ENCODE measurements at places on chromosomes 12 and 14. TPM values are rescaled to one million over a fixed set of nuclear protein-coding genes. Genes with fewer than 3 reads are reported as not detected.

- no peaks in the 10 kb centered on the region for H3K36me3 ChIP-seq
- no peaks in the 10 kb centered on the region for H3K4me1 ChIP-seq
Measured at GRCh38 chr14:79011091-79011919, 841.1 kb downstream of the NRXN3 start.

Gene DIO3
- 2.4 TPM for total RNA-seq

DNA sequence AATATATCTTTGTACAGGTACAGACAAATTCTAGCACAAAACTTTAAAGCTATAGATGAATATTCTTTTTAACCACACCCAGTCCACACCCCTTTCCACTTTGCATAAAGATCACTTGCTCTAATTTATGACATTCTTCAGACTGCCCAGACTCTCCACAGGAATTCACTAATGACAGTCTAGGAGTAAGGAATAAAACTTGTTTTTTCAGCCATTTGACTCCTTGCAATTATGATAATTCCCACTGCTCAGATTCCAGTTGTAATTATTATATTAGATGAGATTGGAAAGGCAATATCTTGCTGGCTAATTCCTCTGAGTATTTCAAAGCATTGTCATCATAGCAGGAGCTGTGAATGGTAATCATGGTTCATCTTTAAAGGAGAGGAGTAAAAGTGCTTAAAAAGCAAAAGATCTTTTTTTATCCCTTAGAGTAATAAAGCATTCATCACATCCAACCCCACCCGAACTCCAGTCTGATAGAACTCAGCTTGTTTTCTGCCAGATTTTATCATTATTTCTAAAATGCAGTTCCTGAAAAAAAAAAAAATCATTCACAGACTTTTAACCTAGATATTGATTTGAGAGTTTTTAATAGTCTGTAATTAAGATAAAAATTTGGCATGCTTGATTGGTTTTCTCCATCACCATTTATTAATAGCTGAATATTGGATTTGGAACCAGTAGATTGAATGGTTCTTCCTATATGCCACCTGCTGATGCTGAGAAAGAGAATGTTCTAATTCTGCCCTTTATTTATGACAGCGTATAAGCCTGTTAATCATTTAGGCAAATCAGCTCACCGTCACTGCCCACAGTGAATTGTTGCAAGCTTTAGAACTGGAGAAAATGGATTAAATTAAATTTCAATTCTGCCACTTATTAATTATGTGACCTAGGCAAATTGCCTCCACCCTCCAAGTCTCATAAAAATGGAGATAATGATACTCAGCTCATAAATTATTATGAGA lies 93.9 kb upstream of the RASSF8 start:
- no peak overlapping the region for H3K27ac ChIP-seq
- no peaks in the 10 kb centered on the region for H3K4me1 ChIP-seq
- H3K36me3 ChIP-seq: no peaks in the 10 kb centered on the region
- no peaks in the 10 kb centered on the region for H3K27me3 ChIP-seq
- no peak overlapping the region for H3K4me3 ChIP-seq

Gene PAH
- total RNA-seq: 9.3 TPM

GRCh38 chr14:85233756-85234155 lies 296.2 kb upstream of the FLRT2 start:
- DNase-seq: no peak
- no peak overlapping the region for H3K4me3 ChIP-seq
- H3K36me3 ChIP-seq: no peaks in the 10 kb centered on the region

GRCh38 chr12:49795654-49796105 lies 32.5 kb downstream of the NCKAP5L start:
- H3K27ac ChIP-seq: no peak overlapping the region
- H3K27me3 ChIP-seq: no peaks in the 10 kb centered on the region
- H3K36me3 ChIP-seq: no peaks in the 10 kb centered on the region
- H3K4me3 ChIP-seq: no peak overlapping the region
- DNase-seq: no peak

GRCh38 chr14:92144708-92145107 lies 22.9 kb downstream of the CPSF2 start:
- no peak overlapping the region for H3K27ac ChIP-seq
- H3K36me3 ChIP-seq: no peaks in the 10 kb centered on the region
- H3K27me3 ChIP-seq: no peaks in the 10 kb centered on the region
- no peaks in the 10 kb centered on the region for H3K4me1 ChIP-seq
- H3K4me3 ChIP-seq: no peak overlapping the region

DNA sequence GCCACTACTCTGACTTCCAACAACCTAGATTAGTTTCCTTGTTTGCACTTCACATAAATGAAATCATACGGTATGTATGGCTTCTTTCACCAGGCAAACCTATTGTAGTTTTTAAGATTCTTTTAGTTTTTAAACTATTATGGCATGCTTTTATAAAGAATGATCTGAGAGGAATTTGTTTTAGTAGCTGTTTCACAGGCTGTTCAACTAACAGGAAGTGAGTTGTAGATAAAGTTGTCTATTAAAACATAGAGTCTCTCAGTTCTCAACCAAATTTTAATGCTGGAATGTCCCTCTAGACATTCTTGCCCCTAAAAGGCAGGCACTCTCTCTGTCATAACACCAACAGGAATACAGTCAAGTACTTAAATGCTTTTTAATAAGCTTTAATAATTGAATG lies 102.7 kb upstream of the DACT1 start:
- no peak overlapping the region for H3K27ac ChIP-seq
- DNase-seq: no peak
- H3K4me3 ChIP-seq: no peak overlapping the region
- H3K36me3 ChIP-seq: no peaks in the 10 kb centered on the region
- no peaks in the 10 kb centered on the region for H3K27me3 ChIP-seq
- peaks cover 16% of the 10 kb centered on the region for H3K4me1 ChIP-seq

GRCh38 chr12:44314007-44314500 lies 478.2 kb downstream of the TMEM117 start:
- H3K27ac ChIP-seq: no peak overlapping the region
- H3K4me1 ChIP-seq: no peaks in the 10 kb centered on the region
- no peaks in the 10 kb centered on the region for H3K27me3 ChIP-seq

- no peaks in the 10 kb centered on the region for H3K4me1 ChIP-seq
- no peak overlapping the region for H3K4me3 ChIP-seq
- no peak overlapping the region for H3K27ac ChIP-seq
- no peak for DNase-seq
- no peaks in the 10 kb centered on the region for H3K36me3 ChIP-seq
Measured at GRCh38 chr12:102317155-102317554, 119.5 kb upstream of the PMCH start.

Gene PYM1
- total RNA-seq: 51.8 TPM

GRCh38 chr14:50350975-50351374 lies 38.9 kb downstream of the DMAC2L start:
- H3K4me3 ChIP-seq: no peak overlapping the region
- no peak overlapping the region for H3K27ac ChIP-seq
- H3K27me3 ChIP-seq: no peaks in the 10 kb centered on the region

- no peaks in the 10 kb centered on the region for H3K27me3 ChIP-seq
- no peak overlapping the region for H3K27ac ChIP-seq
- no peaks in the 10 kb centered on the region for H3K4me1 ChIP-seq
- no peaks in the 10 kb centered on the region for H3K36me3 ChIP-seq
- DNase-seq: no peak
Measured at GRCh38 chr12:88638388-88638787, 58.1 kb upstream of the KITLG start.

DNA sequence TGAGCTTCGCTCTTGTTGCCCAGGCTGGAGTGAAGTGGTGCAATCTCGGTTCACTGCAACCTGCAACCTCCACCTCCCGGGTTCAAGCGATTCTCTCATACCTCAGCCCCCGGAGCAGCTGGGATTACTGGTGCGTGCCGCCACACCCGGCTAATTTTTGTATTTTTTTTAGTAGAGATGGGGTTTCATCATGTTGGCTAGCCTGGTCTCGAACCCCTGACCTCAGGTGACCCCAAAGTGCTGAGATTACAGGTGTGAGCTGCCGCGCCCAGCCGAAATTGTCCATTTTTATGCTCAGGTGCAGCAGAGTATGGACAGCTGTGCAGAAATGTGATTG lies 19.2 kb upstream of the CYP46A1 start:
- no peak for DNase-seq
- H3K4me3 ChIP-seq: no peak overlapping the region
- no peaks in the 10 kb centered on the region for H3K36me3 ChIP-seq
- H3K27me3 ChIP-seq: no peaks in the 10 kb centered on the region
- H3K4me1 ChIP-seq: peaks cover 2% of the 10 kb centered on the region
- no peak overlapping the region for H3K27ac ChIP-seq

- H3K27me3 ChIP-seq: no peaks in the 10 kb centered on the region
- H3K4me1 ChIP-seq: no peaks in the 10 kb centered on the region
- H3K36me3 ChIP-seq: no peaks in the 10 kb centered on the region
- no peak for DNase-seq
- H3K4me3 ChIP-seq: no peak overlapping the region
- no peak overlapping the region for H3K27ac ChIP-seq
Measured at GRCh38 chr12:50197297-50197727, 30.1 kb upstream of the CERS5 start.

- no peak overlapping the region for H3K27ac ChIP-seq
- no peaks in the 10 kb centered on the region for H3K27me3 ChIP-seq
- H3K4me3 ChIP-seq: no peak overlapping the region
- H3K4me1 ChIP-seq: no peaks in the 10 kb centered on the region
- no peaks in the 10 kb centered on the region for H3K36me3 ChIP-seq
Measured at GRCh38 chr12:117685110-117685926, 283.5 kb downstream of the KSR2 start.

Gene ZNF605
- total RNA-seq: 14.6 TPM

Gene RNASE7
- 0.55 TPM for total RNA-seq

GRCh38 chr14:70708717-70709570 lies 67.2 kb downstream of the TTC9 start:
- peaks cover 5% of the 10 kb centered on the region for H3K4me1 ChIP-seq
- no peak overlapping the region for H3K4me3 ChIP-seq
- no peaks in the 10 kb centered on the region for H3K27me3 ChIP-seq
- DNase-seq: no peak
- H3K36me3 ChIP-seq: no peaks in the 10 kb centered on the region

DNA sequence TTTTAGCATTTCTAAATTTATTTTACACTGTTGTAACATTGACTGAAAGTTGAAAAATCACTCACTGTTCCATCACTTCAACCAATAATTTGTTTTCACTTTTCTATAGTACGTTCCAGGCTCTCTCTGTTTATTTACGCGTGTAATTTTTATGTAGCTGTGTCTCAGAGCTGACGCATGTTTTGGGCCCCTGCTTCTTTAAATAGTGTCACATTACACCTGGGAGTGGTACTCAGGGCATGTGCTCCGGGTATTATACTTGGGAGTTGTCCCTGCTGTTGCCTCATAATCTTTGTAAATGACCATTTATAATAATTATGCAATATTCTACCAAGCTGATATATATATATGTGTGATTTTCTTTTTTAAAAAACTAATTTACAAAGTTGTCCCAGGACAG lies 132.8 kb upstream of the CPM start:
- no peaks in the 10 kb centered on the region for H3K36me3 ChIP-seq
- no peaks in the 10 kb centered on the region for H3K4me1 ChIP-seq
- no peaks in the 10 kb centered on the region for H3K27me3 ChIP-seq
- DNase-seq: no peak
- H3K27ac ChIP-seq: no peak overlapping the region

Gene PIWIL1
- total RNA-seq: 53.0 TPM

DNA sequence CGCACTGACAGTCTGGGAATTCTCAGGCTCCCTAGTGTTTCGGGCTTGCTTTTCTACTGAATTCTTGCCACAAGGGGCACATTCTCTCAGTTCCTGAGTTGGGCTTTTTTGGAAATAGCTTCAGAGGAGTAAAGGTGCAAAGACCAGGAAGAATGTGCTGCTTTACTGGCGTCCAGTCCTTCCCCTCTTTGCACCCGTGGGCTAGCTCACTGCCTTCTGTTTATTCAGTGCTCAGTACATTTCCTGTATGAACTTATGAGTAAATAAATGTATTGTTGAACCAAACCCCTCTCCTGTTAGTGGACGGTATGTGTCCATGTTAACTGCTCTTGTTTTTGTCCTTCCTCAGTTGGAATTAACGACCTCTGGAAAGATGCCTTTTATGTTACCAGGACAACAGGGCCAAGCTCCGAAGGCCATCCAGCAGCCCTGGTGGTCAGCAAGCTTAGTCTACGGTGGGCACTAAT lies 24.0 kb downstream of the GSG1 start:
- no peak for DNase-seq
- H3K27me3 ChIP-seq: no peaks in the 10 kb centered on the region
- H3K4me3 ChIP-seq: no peak overlapping the region

DNA sequence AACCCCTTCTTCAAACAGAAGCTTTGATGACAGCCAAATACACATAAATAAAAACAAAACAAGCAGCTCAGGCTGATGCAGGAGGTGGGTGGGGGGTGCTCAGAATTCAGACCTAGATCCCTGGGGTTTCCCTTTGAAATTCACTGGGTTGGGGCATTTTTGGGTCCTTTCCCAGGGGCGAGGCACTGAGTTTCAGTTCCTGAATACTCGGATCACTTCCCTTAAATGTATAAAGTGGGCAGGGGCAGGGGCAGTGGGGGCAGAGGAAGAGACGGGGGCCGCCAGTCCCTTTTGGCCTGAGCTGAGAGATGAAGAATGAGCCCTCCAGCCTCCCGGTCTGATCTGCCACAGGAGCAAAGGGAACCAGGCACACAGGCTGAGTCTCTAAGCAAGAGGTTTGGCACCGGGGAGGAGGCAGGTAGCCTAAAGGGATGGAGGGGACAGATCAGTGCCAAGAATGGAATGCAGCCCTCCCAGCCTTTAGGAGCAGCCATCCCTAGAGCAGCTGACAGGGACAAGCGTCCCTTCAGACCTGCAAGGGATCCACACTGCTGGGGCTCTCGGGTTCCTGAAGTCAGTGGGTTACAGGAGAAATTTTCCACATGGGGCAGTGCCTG lies 20.3 kb downstream of the KDM2B start:
- no peak overlapping the region for H3K27ac ChIP-seq
- no peak for DNase-seq
- H3K4me3 ChIP-seq: no peak overlapping the region

Gene SETD3
- 135 TPM for total RNA-seq

Gene TEX52
- 0.81 TPM for total RNA-seq

GRCh38 chr12:96806272-96806671 lies 100.8 kb upstream of the NEDD1 start:
- H3K27ac ChIP-seq: no peak overlapping the region
- DNase-seq: no peak
- H3K27me3 ChIP-seq: no peaks in the 10 kb centered on the region
- no peaks in the 10 kb centered on the region for H3K4me1 ChIP-seq

DNA sequence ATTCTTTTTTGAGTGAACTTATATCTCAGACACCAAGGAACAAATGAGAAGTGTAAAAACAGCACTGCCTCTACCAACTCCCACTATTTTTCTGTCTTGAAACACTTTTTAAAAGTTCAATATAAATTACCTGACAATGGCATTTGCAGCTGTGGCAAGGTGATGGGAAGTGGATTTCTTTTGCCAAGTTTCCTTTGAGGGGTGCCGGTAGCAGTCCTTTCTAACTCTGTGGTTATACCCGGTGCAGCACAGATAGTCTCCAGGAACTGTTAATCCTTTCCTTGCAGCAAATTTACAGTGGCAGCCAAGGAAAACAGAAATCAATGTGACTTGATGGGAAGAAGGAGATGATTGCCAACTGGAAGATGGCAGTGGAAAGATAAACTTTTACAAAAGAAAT lies 243.7 kb downstream of the BCAT1 start:
- H3K27me3 ChIP-seq: no peaks in the 10 kb centered on the region
- H3K4me3 ChIP-seq: no peak overlapping the region
- no peaks in the 10 kb centered on the region for H3K4me1 ChIP-seq
- H3K36me3 ChIP-seq: no peaks in the 10 kb centered on the region
- H3K27ac ChIP-seq: no peak overlapping the region
- DNase-seq: no peak

GRCh38 chr14:54782751-54783659 lies 119.6 kb downstream of the GCH1 start:
- no peaks in the 10 kb centered on the region for H3K27me3 ChIP-seq
- DNase-seq: no peak
- H3K36me3 ChIP-seq: no peaks in the 10 kb centered on the region
- no peaks in the 10 kb centered on the region for H3K4me1 ChIP-seq
- H3K27ac ChIP-seq: no peak overlapping the region

GRCh38 chr12:108819920-108820706 lies 37.3 kb downstream of the SSH1 start:
- H3K27ac ChIP-seq: peak overlapping the region; percentile 67
- no peaks in the 10 kb centered on the region for H3K27me3 ChIP-seq
- H3K4me1 ChIP-seq: peaks cover 45% of the 10 kb centered on the region
- H3K36me3 ChIP-seq: no peaks in the 10 kb centered on the region
- no peak for DNase-seq
